WTC11 (cell line): ENCODE measurements at places on chromosomes 5 and 9.
A peak's percentile ranks its signal among the peaks of the same experiment; 100 is the strongest.

- DNase-seq, result no peak
Observed at GRCh38 chr5:6761333-6761732, 48.1 kb downstream of the TENT4A start.

DNA sequence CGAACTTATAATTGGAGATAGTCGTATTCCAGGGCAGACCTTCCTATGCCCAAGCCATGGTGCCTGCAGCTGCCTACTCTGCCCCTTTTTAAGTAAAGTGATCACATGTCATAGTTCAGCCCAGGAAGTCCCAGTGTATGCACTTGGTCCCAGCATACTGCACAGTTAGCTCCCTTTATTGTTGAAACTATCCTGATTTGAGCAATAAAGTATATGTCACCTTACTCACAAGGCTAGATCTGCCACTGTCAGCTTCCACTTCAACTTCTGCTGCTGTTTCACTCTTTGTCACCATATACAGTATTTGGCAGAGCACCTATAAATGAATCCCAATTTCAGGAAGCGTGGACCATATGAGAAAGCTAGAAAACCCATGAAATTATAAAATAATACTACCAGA lies 103.8 kb upstream of the PTGER4 start:
- DNase-seq, result no peak

- DNase-seq, result no peak
Observed at GRCh38 chr5:2556375-2556966, 195.0 kb downstream of the IRX2 start.

DNA sequence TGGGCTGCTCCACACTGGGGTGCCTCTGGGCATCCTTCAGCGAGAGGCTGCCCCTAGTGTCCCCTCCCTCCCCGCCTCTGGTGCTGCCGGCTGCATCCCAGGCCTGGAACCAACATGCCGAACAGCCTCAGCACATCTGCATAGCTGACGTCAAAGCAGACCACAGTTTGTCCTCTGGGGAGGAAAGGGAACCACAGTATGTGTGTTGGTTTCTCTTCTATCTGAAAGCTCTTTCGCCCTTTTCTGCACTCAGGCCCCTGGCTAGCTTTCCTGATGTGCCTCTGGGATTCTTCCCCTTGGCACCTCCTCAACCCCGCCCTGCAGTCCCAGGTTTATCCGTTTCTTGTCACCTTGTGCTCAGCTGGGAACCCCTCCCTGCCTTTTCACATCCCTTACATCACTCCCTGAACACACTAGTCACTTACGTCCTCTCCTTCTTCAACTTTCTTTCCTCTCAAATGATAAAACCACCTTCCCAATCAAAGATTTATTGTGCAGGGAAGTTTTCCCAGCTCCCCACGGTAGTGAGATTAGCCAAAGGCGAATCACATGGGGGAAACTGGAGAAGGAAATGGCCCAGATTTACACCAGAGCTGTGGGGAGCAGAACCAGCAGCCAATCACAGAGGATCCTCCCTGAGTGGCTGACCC lies 35.5 kb upstream of the B4GALT1 start:
- DNase-seq, result no peak

DNA sequence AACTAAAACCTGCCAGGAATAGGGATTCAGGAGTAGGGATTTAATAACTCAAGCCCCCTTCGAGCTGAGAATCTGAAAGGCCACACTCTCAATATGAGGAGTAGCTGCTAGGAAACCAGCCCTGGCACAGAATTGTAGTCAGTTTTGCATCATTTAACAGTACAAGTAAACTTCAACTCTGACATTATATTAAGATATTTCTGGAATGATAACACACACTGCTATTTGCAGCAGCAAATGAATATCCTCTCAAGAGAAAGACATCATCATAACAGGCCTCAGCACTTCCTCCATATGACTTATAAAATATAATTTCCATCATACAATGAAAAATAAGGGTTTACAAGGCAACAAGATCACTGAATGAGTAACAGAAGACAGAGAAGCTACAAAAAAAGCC lies 138.2 kb upstream of the RFX3 start:
- no peak for DNase-seq

- no peak for DNase-seq
Observed at GRCh38 chr5:1285141-1285540, 9.7 kb downstream of the TERT start.

GRCh38 chr9:136566553-136566895 lies 20.7 kb upstream of the NOTCH1 start:
- DNase-seq, result no peak

- DNase-seq, result no peak
Observed at GRCh38 chr9:3912817-3913216, 387.0 kb upstream of the RFX3 start.

DNA sequence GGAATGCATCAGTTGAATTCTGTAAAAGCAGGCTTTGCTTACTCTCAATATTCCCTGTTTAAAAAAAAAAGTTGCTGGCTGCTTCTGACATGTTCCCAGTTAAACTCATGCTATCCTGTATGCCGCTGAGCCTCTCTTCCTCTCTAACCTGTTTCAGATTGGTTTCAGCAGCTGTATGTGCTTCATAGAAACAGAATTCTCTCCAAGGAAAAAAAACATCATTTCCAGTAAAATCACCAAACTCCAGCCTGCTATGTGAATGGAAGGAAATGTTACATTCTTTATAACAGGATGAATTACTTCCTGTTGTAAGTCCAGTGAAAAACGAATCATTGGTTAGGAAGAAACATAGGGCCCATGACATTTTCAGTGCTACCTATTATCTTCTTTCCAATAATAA lies 25.7 kb upstream of the KCNV2 start:
- no peak for DNase-seq

DNA sequence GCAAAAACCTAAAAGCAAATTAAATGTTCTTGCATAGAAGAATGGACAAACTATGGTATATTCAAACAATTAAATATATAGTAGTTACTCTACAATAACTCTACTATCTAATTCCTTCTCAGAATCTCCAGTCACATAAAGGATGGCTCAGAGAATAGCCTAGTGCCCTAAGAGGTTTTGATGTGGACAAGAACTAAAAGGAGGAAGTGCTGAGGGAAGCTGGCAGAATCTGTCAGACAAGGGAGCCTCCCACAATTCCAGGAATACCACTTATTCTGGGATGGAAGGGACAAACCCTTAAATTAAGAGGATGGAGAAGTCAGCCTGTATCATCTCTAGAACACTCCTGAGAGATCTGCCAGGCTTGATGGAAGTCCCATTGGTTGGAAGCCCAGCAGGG lies 30.4 kb downstream of the TNFSF8 start:
- no peak for DNase-seq

- DNase-seq, result peak; percentile 55
Observed at GRCh38 chr5:138945421-138946240, 70.5 kb upstream of the LRRTM2 start.

- no peak for DNase-seq
Observed at GRCh38 chr5:178515776-178516503, 74.3 kb downstream of the COL23A1 start.

DNA sequence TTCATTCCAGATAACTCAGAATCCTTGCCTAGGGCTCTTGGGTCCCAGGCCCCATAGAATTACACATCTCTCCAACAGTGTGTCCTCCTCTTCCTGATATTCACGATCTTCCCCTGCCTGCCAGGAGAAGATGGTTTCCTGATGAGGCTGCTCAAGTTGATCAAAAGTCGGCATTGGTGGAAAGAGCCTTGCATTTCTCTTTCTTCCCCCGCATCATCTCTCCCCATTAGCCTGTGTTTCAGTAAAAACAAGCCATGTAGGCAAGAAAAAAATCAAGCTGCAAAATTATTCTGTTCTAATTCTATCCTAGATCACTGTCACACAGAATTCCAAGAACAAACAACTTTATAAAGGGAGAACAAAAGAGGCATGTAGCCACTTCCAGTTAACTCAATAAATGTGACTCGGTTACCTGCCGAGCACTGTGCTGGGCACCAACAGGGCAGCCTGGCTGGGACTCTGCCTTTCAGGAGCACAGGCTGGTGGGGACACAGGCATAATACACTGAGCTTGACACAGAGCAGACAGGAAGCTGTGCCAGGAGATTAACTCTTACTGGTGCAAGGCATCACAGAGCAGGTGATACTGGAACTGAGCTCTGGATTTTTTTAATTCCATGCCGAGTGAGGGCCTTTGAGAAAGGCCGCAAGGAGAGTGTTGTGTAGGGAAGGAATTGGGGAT lies 25.6 kb downstream of the TMOD1 start:
- no peak for DNase-seq

GRCh38 chr5:109921735-109922380 lies 232.1 kb downstream of the MAN2A1 start:
- no peak for DNase-seq

- no peak for DNase-seq
Observed at GRCh38 chr9:98247831-98248657, 7.4 kb downstream of the TBC1D2 start.

GRCh38 chr9:93944011-93944410 lies 11.1 kb downstream of the BARX1 start:
- no peak for DNase-seq

DNA sequence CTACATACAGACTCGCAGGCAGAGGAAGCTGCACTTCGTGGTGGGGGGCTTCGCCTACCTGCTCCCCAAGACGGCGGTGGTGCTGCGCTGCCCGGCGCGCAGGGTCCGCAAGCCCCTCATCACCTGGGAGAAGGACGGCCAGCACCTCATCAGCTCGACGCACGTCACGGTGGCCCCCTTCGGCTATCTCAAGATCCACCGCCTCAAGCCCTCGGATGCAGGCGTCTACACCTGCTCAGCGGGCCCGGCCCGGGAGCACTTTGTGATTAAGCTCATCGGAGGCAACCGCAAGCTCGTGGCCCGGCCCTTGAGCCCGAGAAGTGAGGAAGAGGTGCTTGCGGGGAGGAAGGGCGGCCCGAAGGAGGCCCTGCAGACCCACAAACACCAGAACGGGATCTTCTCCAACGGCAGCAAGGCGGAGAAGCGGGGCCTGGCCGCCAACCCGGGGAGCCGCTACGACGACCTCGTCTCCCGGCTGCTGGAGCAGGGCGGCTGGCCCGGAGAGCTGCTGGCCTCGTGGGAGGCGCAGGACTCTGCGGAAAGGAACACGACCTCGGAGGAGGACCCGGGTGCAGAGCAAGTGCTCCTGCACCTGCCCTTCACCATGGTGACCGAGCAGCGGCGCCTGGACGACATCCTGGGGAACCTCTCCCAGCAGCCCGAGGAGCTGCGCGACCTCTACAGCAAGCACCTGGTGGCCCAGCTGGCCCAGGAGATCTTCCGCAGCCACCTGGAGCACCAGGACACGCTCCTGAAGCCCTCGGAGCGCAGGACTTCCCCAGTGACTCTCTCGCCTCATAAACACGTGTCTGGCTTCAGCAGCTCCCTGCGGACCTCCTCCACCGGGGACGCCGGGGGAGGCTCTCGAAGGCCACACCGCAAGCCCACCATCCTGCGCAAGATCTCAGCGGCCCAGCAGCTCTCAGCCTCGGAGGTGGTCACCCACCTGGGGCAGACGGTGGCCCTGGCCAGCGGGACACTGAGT lies 255.9 kb downstream of the SAXO1 start:
- DNase-seq, result no peak

DNA sequence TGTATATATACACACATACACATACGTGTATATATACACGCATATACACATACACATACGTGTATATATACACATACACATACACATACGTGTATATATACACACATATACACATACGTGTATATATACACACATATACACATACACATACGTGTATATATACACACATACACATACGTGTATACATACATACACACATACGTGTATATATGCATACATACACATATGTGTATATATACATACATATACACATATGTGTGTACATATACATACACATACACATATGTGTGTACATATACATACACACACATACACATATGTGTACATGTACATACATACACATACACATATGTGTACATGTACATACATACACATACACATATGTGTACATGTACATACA lies 82.6 kb downstream of the SYK start:
- DNase-seq, result no peak

- no peak for DNase-seq
Observed at GRCh38 chr5:133244242-133244641, 192.4 kb downstream of the HSPA4 start.

DNA sequence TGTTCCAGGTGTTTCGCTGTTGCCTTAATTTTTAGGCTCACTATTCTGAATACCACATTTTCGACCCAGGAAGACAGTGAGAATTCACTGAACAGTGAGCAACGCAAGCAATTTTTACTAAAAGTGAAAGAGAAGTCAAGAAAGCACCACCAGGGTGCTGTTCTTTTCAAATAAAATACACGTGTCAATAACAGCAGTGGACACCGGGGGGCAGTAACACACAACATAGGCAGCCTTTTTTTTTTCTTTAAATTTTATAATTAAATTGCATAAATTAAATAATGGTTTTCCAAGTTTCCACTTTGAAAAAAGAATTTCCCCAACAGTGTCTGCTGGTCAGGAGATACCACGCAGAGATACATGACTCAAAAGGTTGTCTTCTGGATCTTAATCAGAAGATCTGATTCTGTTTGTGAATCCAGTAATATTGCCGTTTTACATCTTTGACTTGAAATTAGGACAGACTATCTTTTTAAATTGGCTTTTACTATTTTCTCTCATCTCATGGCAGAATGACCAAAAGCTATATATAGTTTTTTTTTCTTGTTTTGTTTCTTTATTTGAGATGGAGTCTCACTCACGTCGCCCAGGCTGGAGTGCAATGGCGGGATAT lies 47.1 kb upstream of the SH3GL2 start:
- peak; percentile 52 for DNase-seq

GRCh38 chr5:72363166-72363802 lies 43.1 kb downstream of the PTCD2 start:
- no peak for DNase-seq

- no peak for DNase-seq
Observed at GRCh38 chr5:167785106-167785505, 506.3 kb upstream of the WWC1 start.

DNA sequence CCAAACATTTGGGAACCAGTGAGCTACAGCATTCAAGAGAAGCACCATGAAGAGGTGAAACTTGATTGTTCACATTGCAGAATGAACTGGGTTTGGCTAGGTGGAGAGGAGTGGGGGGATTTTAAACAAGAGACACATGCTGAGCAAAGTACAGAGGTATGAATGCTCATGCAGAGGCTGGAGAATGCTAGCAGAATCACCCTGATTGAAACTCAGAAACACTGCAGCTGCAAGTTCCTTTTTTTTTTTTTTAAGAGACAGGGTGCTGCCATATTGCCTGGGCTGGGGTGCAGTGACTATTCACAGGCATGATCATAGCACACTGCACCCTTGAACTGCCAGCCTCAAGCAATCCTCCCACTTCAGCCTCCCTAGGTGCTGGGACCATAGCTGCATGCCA lies 35.1 kb downstream of the DENND1A start:
- DNase-seq, result no peak
